ENCODE measurements at places on chromosomes 6 and 20.

DNA sequence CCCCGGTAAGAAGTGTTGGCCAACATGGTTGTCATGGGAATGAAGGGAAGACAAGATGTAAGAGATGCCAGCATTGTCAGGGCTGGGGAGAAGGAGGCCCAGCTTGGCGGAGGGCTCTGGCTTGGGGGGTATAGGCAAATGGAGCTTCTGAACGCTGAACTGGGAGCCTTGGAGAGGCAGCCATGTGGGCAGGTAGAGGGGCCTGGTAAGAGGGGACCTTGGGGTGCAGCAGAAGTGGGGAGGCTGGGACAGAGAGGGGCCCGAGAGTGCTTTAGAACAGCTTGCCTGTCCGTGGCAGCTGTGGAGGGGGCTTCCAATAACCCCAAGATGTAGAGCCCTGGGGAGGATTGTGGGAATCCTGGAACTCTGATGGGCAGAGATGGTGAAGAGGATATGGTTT is 3.0 kb downstream of the SLC22A1 start:
- no peak for DNase-seq

DNA sequence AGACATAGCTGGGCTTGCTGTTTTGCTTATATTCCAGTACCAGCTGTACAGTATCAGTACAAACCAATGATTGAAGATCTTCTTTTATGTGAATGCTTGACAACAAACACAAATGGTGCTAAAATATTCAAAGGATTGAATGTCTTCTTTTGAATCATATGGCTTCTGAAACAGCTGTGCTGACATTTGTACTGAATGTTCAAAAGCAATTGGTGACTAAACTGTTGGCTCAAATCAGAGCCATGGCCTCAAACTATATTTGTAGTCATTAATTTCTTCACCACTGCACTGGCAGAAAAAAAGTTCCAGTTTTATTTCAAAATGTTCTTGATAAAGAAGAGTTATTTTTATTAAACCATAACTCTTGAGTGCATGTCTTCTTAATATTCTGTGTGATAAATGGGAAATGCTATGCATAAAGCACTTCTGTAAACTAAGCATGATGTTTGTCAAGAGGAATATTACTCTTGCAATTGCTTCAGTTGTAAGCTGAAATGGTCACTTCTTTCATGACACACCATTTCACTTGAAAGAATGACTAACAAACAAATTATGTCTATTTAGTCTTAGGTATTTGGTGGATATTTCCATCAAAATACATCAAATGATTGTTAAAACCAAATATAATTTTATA is 45.9 kb upstream of the CENPW start:
- no peak for DNase-seq

GRCh38 chr20:13771853-13772453 is 12.8 kb downstream of the ESF1 start:
- no peak for DNase-seq

DNA sequence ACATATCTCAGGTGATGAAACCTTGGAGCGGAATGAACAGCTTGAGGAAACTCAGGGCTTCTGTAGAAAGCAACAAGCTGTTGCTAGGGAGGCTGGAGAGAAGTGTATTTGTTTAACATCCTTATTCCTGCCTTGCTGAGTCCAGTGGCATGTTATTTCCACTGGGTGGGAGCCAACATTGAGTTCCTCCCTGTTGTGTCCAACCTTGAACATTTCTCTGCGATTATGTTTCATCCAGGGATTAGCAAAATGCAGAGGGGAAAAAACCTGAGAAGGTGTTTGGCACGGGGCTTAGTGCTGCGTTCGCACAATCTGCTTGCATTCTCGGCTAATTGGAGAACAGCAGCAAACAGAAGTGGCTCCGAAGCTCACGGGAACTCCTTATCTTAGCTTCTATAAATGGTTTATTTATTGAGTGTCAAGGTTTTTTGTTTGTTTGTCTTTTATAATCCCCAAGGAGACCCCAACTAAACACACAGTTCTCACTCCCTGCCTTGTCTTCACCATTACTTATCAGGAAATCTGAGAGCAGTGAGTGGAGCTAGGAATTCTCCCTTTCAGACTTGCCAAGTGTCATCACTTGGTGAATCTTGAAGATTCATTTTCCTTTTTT is 412.8 kb downstream of the CDC5L start:
- DNase-seq: peak; percentile 51

DNA sequence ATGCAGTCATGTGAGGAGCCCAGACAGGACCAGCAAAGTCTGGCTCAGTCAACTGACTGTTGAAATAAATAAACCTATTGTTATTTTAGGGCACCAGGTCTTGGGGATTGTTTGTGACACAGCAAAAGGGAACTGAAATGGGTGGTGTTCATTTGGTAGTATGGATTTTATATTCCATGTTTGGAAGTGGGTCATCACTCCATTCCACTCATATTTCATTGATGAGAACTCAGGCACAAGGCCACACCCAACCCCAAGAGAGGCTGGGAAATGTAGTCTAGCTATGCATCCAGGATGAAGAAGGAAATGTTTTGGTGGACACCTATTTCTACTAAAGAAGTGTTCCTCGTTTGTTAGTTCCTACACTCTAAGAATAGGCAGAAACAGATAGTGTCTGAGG is 64.9 kb upstream of the BTBD3 start:
- DNase-seq: no peak

GRCh38 chr6:157762636-157763035 is 60.4 kb upstream of the SNX9 start:
- no peak for DNase-seq

DNA sequence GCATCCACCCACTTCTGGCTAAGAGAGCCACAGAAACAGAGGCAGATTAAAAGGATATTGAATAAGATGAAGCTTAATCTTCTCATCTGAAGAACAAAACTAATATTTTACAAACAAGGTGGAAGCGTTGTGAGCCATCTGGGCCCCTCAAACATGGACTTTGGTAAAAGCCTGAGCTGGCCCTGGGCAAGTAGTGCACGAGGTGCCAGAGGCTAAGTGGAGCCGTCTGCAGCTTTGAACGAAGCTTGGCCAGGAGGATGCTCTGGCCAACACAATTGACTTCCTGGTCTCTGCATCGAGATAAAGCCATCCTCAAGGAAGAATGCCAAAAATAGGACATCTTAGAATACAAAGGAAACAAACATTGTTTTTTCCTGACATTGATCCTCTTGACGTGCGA is 53.2 kb upstream of the PLEKHG1 start:
- no peak for DNase-seq

GRCh38 chr20:34907616-34908469 is 31.4 kb downstream of the ACSS2 start:
- DNase-seq: peak; percentile 66

DNA sequence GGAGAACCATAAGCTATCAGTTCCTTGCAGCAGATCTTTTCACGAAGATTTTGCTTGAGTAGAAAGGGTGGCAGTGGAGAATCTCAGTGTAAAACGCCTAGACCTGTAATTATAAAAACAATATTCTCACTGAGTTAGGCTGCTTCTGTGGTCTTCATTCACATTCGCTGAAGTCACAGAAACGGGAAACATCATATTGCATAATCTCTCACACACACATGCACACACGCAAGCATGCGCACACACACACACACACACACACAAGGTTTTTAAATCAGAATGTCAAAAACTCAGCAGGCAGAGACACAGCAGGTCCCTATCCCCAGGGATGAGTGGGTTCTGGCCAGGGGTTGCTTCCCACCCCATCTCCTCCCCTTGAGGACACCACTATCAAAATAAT is 175.5 kb downstream of the ATXN1 start:
- no peak for DNase-seq

DNA sequence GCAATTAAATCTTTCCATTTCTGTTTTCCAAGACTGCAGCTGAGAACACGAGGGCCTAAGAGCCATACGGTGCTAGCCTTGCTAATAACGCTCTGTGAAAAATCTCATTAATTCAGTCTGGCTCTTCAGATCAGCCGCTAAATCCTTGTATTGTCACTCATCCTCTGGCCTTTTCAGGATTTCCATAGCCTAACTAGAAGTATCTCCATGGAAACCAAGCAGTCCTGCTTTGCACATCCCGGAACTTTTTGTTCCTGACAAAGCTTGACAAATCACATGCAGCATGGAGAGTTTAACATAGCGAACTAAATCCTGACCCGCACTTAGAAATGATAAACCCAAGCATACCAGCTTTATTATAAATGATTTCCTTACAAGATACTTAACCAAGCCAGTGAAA is 383.7 kb downstream of the CD83 start:
- no peak for DNase-seq

- no peak for DNase-seq
Measured at GRCh38 chr20:44355498-44356352, at the start of gene HNF4A. Gene HNF4A (plus strand): TSS chr20:44355699. CDS start chr20:44355805, 106 bp downstream.

- DNase-seq: no peak
Measured at GRCh38 chr6:5220443-5220842, 40.3 kb downstream of the LYRM4 start.

DNA sequence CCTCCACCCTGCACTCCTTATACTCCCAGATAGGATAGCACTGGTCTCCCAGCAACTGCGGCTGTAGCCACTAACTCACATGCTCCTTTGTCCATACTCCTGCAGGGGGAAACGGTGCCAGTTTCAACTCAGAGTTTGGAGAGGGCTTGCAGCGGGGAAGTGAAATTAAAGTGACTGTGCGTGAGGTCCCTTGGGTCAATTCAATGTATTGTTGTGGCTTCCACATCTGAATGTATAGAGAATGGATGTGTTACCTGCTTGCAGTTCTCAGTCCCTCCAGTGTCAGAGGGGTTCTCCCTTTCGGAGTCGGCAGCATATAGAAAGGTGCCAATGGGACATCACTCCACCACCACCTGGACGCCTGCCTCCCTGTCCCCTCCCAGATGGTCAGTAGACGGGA is 93.6 kb upstream of the CNKSR3 start:
- no peak for DNase-seq

GRCh38 chr6:100232781-100233573 is 231.7 kb downstream of the SIM1 start:
- DNase-seq: no peak

GRCh38 chr6:26502165-26502564 is 2.1 kb downstream of the BTN1A1 start:
- DNase-seq: no peak

- no peak for DNase-seq
Measured at GRCh38 chr20:54200487-54201267, 7.2 kb upstream of the PFDN4 start.

DNA sequence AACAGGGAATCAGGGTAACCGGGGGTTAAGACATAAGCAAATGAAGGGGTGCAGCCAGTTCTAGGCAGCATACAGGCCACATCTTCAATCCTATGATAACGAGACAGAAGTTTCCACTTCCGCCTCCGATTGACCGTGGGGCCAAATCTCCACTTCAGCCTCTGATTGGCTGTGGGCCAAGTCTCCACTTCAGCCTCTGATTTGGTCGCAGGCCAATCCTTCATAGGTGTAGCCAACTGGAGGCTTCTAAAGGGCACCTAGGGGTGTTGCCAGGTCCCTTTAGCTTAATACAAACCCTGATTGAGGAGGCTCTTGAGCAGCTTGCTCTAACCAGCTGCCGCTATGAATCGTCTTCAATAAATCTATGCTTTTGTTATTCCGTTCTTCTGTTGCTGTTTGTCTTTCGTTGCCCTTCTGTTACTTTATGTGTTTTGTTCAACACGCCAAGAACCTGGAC is 2.1 kb upstream of the ERGIC3 start:
- peak; percentile 96 for DNase-seq

DNA sequence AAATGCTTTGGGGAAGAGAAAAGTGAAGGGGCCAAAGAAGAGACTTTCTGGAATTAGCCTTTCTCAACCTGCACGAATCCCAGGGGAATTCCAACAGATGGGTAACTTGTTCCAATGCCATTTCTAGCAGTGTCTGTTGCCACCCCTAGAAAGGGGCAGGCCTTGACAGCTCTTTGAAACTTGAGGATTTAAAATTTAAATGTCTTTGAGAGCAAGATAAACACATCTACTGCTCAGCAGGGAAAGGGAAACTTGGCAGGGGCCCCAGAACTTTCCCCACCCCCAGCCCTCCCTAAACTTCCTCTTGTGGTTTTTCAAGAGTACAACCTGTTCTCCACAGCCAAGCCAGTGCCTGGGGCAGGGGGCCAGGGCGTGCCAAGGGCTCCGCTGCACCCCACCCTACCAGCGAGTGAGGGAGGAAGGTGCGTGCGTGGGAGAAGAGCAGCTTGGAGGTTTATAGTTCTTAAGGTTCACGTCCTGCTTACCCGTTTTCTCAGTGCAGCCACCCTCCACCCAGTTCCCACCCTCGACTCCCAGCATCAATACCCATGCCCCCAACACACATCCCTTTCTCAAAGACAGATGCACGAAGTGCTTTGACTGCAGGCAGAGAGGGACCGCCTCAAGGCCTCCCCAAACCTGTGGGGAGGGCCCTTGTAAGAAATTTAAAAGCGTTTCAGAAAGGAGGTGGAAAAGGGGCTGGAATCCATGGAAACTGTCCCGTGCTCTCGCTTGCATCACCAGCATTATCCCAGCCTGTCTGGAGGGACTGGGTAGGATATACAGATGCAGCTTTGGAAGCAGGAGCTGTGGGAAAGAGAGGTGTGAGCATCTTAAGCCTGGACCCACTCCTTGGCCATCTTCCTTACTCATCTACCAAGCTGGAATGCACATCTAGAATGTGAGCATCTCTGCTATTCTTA is 4.5 kb upstream of the TAF8 start:
- peak; percentile 77 for DNase-seq

GRCh38 chr20:32208499-32209154 is 947 bp downstream of the POFUT1 start:
- DNase-seq: no peak

- no peak for DNase-seq
Measured at GRCh38 chr6:121896771-121897170, 461.3 kb downstream of the GJA1 start.

DNA sequence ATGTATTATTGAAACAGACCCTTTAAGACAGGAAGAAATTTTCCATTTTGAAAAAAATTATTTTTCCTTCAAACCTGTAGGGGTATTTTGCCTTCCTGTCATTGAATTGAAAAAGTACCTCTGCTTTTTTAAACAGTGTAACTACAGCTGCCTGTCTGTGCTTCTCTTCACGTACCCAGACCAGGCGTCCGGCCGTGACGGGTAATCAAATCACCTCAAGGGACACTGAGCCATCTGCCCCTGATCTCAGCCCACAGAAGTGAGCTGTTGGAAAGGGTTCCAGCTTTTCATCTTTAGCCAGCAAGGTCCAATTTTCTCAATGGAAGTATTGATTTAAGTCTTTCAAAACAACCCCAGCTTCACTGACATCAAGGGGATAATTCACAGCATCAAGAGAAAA is 58.0 kb downstream of the SLC35D3 start:
- DNase-seq: no peak
